Small intestine (tissue), 16 donors: ENCODE measurements at places on chromosomes 6 and 20. TPM values are rescaled to one million over a fixed set of nuclear protein-coding genes. Genes with fewer than 3 reads are reported as not detected.

The MTFR2 gene
- polyA plus RNA-seq = 2.0 TPM

The CRNKL1 gene
- 11.9 TPM for polyA plus RNA-seq

The LIME1 gene
- polyA plus RNA-seq = 48.4 TPM

The PPP1R16B gene
- 2.3 TPM for polyA plus RNA-seq

The PRSS16 gene
- polyA plus RNA-seq = 24.8 TPM

The ADGRB3 gene
- 1.6 TPM for polyA plus RNA-seq

The PAX1 gene
- 0.03 TPM for polyA plus RNA-seq

The EEF1A2 gene
- polyA plus RNA-seq = 18.6 TPM

The SPACA1 gene
- not detected for polyA plus RNA-seq

The EDN3 gene
- polyA plus RNA-seq = 11.8 TPM

The BMP5 gene
- polyA plus RNA-seq = 1.8 TPM

The ATP9A gene
- 4.1 TPM for polyA plus RNA-seq

The BHLHE23 gene
- not detected for polyA plus RNA-seq

The GSTA2 gene
- 232 TPM for polyA plus RNA-seq

The FAM83C gene
- polyA plus RNA-seq = not detected

The PRR18 gene
- polyA plus RNA-seq = not detected

The PNPLA1 gene
- 2.4 TPM for polyA plus RNA-seq

The FRMD1 gene
- polyA plus RNA-seq = 0.15 TPM

The STXBP5 gene
- polyA plus RNA-seq = 11.1 TPM

The FAM209B gene
- polyA plus RNA-seq = 0.27 TPM

The NHLRC1 gene
- 3.6 TPM for polyA plus RNA-seq

The GPX5 gene
- polyA plus RNA-seq = not detected

The BNIP5 gene
- polyA plus RNA-seq = 9.2 TPM

The TRAPPC3L gene
- not detected for polyA plus RNA-seq
